Gastroesophageal sphincter (tissue), 4 donors: ENCODE measurements at places on chromosomes 16 and 17.

DNA sequence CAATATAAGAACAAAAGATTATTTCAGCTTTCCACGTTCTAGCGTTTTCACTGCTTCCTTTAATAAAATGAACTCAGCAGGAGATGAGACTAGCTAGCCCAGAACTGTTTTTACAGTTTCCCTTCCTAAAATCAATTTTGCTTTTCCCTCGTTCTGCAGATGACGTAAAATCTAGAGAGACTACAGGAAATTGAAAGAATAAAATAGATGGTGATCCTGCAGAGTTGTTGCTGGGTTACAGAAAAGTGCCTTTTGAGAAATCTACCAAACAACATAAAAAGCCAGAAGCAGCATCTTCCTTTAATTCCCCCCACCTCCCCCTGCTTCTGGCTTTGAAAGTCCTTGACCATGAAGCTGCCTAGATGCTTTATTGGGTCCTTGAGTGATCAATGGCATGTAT lies 96.8 kb upstream of the CLEC3A start:
- no peak for ATAC-seq

DNA sequence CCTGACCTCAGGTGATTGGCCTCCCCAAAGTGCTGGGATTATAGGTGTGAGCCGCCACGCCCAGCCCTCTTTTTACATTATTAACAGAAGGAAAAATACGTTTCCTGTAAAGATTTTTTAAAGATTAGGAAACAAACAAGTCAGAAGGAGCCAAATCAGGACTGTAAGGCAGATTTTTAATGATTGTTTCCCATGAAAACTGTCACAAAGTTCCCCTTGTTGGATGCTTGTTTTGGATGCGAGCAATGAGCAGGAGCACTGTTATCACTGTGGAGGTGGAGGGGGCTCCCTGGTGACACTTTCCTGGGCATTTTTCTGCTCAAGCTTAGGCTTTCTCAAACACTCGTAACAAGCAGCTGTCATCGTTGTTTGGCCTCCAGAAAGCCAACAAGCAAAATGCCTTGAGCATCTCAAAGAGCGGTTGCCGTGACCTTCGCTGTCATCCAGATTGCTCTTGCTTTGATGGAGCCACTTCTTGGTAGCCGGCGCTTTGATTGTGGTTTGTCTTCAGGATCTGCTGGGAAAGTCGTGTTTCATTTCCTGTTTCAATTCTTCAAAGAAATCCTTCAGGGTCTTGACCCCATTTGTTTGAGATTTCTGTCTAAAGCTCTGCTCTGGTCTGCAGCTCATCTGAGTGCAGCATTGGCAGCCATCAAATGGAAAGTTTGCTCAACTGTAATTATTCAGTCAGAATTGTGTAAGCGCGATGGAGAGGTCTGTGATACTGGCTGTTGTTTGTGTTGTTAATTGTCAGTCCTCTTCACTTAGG lies 128.7 kb downstream of the RPTOR start:
- peak; percentile 16 for ATAC-seq

- no peak for ATAC-seq
Observed at GRCh38 chr17:18326039-18326438, 10.9 kb downstream of the SMCR8 start.

DNA sequence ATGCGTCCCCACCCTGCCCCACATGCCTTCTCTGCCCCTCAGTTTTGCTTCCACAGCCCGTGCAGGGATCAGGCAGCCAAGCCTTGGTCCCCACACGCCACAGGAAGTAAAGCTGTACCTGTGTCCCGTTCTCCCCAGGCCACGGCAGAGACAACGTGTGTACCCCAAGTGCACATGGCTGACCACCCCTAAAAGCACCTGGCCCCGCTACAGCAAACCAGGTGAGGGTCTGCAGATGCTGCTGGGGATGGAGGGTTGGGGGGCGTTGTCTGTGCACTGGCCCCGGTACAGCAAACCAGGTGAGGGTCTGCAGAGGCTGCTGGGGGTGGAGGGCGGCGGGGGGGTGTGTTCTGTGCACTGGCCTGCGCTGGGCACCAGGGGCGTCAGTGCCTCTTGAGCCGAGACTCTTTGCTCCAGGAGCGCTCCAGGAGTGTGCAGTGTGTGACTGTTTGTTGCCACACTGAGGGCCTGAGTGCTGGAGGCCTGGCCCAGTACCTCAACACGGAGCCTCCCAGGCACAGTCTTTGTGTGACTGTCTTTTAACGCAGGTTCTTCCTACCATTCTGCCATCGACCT lies 18.8 kb downstream of the TCF25 start:
- no peak for ATAC-seq

GRCh38 chr17:73495641-73496040 lies 148.6 kb downstream of the SDK2 start:
- ATAC-seq: no peak

GRCh38 chr16:85995541-85996423 lies 96.8 kb downstream of the IRF8 start:
- no peak for ATAC-seq

GRCh38 chr17:35936063-35936462 lies 5.5 kb upstream of the RDM1 start:
- ATAC-seq: no peak
